ENCODE measurements at places on chromosomes 11 and 22.
A peak's percentile ranks its signal among the peaks of the same experiment; 100 is the strongest.

DNA sequence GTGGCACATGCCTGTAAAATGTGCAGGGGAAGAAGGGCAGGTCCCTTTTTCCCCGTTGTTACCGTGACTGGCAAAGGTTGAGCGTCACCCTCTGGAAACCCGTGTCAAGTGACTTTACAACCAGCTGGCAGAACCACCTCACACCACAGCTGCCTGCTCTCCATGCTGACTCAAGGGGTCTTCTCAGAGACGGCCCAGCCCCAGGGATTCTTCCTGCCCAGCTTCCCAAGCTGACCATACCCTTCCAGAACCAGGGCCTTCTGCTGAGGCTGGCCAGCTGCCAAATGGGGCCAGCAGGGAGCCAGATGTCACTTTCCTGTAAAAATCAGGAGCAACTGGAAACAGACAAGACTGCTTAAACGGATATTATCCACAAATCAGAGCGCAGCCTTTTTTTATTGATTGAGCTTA is 6.3 kb downstream of the PC start:
- peak; percentile 72 for DNase-seq

DNA sequence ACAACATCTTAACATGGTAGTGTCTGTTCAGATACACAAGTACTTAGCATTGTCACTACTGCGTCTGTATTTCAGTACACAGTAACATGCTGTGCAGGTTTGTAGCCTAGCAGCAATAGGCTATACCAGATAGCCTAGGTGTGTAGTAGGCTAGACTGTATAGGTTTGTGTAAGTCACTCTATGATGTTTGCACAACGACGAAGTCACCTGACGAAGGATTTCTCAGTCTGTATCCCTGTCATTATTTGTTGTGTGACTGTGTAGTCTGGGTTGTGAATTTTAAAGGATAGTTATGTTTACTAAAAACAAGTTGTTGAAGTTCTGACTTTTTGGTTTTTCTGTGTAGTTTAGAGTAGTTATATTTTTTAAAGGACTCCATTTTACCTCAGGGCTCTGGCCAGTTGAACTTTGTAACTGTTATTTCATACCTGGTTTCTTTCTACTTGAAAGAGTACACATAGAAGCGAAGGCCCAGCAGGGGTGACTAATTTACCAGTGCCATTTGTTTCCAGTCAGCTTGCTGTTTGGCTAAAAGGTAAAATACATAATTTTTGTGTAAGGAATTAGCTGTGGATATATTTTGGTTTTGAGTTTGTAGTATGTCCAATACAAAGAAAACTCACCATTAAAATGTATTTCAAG is 72.3 kb downstream of the PPP6R3 start:
- DNase-seq, result no peak

GRCh38 chr11:122375687-122376399 is 259.8 kb upstream of the BLID start:
- no peak for DNase-seq

GRCh38 chr11:10323793-10324170 is 18.9 kb downstream of the ADM start:
- no peak for DNase-seq

DNA sequence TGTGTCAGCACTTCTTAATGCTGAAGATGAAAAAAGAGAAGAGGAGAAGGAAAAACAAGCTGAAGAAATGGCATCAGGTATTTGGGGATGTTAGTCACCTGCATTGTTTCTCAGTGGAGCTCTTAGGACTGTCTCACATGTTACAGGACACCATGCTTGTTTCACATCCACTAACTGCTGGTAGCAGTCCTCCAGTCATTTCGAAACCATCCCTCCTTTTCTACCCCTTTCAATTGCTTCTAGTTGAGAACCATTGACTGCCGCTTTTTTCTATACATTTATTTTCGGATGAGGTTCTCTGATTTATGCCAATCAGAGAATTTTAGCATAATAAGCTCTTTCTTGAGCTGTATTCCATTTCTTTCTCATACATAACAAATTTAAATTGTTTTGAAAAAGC is 21.5 kb downstream of the BIRC2 start:
- no peak for DNase-seq

DNA sequence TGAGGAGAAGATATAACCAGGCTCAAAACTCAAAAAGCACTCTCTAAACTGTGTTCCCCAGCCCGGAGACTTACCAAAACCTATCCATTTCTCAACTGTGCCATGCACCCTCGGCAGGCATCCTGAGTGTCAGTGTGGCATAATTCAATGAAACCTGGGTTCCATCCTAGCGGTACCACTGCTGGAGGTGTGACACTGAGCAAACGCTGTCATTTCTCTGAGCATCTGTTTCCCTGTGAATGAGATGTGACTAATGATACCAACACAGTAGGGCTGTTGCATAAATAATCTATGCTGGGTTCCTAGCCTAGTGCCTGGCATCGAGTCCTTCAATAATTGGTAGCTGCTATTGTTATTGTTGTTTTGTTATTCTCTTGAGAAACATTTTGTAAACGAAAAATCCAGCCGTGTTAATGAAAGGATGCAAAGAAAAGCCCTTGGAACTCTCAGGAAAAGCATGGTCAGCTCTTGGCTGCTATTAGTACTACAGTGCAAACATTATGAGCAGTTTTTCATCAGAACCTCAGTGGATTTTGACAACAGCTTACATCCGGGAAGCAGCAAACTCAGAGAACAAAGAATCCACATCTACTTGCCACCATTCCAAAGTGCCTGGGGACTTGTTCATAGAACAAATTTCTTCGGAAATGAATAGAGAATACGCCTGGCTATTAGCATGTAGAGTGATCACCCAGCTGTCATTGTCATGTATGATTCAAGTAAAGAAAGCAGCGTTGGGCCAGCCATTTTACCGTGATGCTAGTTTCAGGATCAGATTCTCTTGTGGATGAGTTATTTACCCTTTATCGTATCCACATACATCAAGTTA is 53.7 kb downstream of the TECTA start:
- DNase-seq, result no peak

All from DMS 273 treated with DMSO at 0.1 percent for 48 hours (cell line).